ENCODE measurements at places on chromosomes 2 and 18. TPM values are rescaled to one million over a fixed set of nuclear protein-coding genes. Genes with fewer than 3 reads are reported as not detected.
A peak's percentile ranks its signal among the peaks of the same experiment; 100 is the strongest.

- H3K27me3 ChIP-seq: no peaks in the 10 kb centered on the region
- H3K4me3 ChIP-seq: no peak overlapping the region
- DNase-seq: peak; percentile 88
- H3K4me1 ChIP-seq: peaks cover 15% of the 10 kb centered on the region
- H3K36me3 ChIP-seq: no peaks in the 10 kb centered on the region
Observed at GRCh38 chr2:158953454-158953853, 15.0 kb upstream of the TANC1 start.

DNA sequence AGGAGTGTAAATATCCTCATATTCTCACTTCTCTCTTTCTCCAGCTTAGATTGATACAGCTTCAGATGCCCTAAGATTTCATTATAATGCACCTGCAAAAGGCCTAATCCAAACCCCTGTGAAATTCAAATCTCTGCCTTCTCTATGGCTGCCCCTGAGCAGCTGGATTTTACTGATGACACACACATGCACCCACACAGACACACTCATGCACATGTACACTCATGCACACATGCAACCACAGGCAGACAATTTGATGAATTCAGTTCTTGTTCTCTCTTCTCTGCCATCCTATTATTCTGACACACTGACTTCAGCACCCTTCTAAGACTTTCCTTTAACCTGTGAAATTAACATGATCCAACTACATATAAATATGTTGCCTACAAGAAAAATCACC is 563.2 kb downstream of the RNF144A start:
- no peaks in the 10 kb centered on the region for H3K36me3 ChIP-seq
- H3K27me3 ChIP-seq: no peaks in the 10 kb centered on the region
- no peak overlapping the region for H3K4me3 ChIP-seq
- no peak overlapping the region for H3K27ac ChIP-seq
- no peak for DNase-seq

DNA sequence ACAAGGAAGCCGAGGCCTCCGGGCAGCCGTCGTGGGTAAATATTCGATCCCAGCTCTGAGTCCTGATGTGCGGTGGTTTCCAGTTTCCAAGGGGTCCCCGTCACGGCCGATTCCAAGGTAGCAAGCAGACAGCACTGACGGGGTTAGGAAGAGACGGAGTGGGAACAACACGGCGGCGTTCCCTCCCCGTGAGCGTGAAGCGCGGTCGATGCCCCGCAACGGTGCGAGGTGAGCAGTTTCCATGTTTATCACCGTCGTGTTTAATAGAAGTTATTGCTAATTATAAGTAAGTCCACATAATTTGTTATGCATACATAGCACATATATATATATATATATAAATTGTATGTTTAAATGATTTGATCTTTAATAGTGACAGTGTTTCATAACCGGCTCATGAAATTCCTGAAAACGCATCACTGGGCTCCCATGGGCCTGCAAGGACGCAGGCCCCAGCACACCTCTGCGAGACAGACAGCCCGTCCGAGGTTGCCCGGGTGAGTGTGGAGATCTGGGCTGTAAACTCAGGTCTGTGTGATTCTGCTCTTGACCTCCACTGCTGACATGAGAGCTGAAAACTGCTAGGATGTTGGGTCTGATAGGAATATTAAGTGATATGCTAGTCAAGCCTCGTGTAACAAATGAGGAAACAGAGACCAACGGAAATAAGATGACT is 243.5 kb upstream of the SALL3 start:
- H3K36me3 ChIP-seq: no peaks in the 10 kb centered on the region
- no peak overlapping the region for H3K27ac ChIP-seq
- H3K27me3 ChIP-seq: peaks cover 3% of the 10 kb centered on the region
- H3K4me1 ChIP-seq: no peaks in the 10 kb centered on the region
- no peak for DNase-seq

- H3K4me3 ChIP-seq: no peak overlapping the region
- no peaks in the 10 kb centered on the region for H3K36me3 ChIP-seq
- peak; percentile 69 for DNase-seq
- no peak overlapping the region for H3K27ac ChIP-seq
- H3K4me1 ChIP-seq: peaks cover 78% of the 10 kb centered on the region
- H3K27me3 ChIP-seq: peaks cover 11% of the 10 kb centered on the region
Observed at GRCh38 chr2:120783371-120783791, 47.7 kb downstream of the GLI2 start.

The PDE6D gene
- total RNA-seq: 20.3 TPM

DNA sequence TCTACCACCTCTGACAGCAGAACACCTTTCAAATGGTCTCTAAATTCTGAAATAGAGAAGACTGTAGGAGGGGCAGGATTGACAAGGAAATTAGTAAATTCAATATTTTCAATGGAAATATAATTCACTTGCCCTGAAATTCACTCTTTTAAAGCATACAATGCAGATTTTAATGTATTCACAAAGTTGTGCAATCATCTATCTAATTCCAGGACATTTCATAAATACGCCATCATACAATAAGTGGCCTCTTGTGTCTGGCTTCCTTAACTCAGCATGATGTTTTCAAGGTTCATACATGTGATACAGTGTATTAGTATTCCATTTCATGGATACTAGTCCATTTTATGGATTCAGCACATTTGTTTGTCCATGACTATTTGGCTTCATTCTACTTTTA is 74.2 kb downstream of the ZRANB3 start:
- H3K36me3 ChIP-seq: no peaks in the 10 kb centered on the region
- H3K4me1 ChIP-seq: no peaks in the 10 kb centered on the region
- DNase-seq: no peak
- no peak overlapping the region for H3K4me3 ChIP-seq
- no peak overlapping the region for H3K27ac ChIP-seq
- no peaks in the 10 kb centered on the region for H3K27me3 ChIP-seq

- H3K4me3 ChIP-seq: no peak overlapping the region
- no peak for DNase-seq
- no peak overlapping the region for H3K27ac ChIP-seq
- H3K27me3 ChIP-seq: peaks cover 28% of the 10 kb centered on the region
- no peaks in the 10 kb centered on the region for H3K36me3 ChIP-seq
- peaks cover 4% of the 10 kb centered on the region for H3K4me1 ChIP-seq
Observed at GRCh38 chr2:108988076-108988795, 784 bp downstream of the EDAR start.

The TMEFF2 gene
- 7.7 TPM for total RNA-seq

The VAMP8 gene
- 9.8 TPM for total RNA-seq

The INPP5D gene
- 4.3 TPM for total RNA-seq

- H3K27me3 ChIP-seq: peaks cover 18% of the 10 kb centered on the region
- no peak overlapping the region for H3K4me3 ChIP-seq
- peak; percentile 16 for DNase-seq
- H3K4me1 ChIP-seq: peaks cover 3% of the 10 kb centered on the region
- H3K27ac ChIP-seq: no peak overlapping the region
- no peaks in the 10 kb centered on the region for H3K36me3 ChIP-seq
Observed at GRCh38 chr2:142134911-142135310, 4.1 kb upstream of the LRP1B start.

DNA sequence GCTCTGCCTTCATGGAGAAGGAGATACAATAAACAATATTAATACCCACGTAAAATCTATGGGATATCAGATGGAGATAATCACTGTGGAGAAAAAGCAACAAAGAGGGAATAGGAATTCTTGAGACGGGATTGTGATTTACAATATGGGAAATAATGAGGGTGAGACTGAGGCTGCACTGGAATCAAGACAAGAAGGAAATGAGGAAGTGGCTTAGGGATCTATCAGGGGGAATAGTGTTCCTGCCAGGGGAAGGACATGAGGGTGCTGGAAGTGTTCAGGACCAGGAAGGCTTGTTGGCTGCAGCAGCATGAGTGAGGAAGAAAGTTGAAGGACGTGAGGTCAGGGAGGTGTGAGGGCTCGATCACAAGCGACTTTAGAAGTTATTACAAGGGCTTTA is 182.4 kb downstream of the DYSF start:
- no peak overlapping the region for H3K4me3 ChIP-seq
- H3K27me3 ChIP-seq: no peaks in the 10 kb centered on the region
- no peak overlapping the region for H3K27ac ChIP-seq
- H3K4me1 ChIP-seq: peaks cover 26% of the 10 kb centered on the region

DNA sequence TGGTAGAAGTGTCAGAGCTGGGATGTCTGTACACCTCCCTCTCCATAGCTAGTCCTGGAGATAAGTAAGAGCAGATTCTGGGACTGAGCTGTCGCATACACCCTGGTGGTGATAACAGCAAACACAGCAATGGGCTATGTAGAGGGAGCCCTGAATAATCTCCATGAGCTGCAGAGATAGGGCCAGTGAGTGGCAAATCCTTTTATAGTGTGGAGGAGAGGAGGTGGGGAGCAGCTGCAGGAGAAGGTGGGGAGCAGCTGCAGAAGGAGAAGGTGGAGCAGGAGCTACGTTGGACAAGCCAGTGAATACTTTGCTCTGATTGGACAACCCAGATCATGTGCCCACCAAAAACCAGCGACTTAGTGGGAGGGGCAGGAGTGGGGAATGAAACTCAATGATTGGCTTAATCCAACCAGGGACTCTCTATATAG is 85.5 kb downstream of the TMEM247 start:
- H3K4me1 ChIP-seq: peaks cover 30% of the 10 kb centered on the region
- DNase-seq: no peak
- peaks cover 23% of the 10 kb centered on the region for H3K36me3 ChIP-seq
- no peak overlapping the region for H3K27ac ChIP-seq
- no peak overlapping the region for H3K4me3 ChIP-seq

- no peak overlapping the region for H3K4me3 ChIP-seq
- no peak overlapping the region for H3K27ac ChIP-seq
- H3K36me3 ChIP-seq: no peaks in the 10 kb centered on the region
- no peaks in the 10 kb centered on the region for H3K27me3 ChIP-seq
Observed at GRCh38 chr2:184215745-184216144, 382.6 kb upstream of the ZNF804A start.

DNA sequence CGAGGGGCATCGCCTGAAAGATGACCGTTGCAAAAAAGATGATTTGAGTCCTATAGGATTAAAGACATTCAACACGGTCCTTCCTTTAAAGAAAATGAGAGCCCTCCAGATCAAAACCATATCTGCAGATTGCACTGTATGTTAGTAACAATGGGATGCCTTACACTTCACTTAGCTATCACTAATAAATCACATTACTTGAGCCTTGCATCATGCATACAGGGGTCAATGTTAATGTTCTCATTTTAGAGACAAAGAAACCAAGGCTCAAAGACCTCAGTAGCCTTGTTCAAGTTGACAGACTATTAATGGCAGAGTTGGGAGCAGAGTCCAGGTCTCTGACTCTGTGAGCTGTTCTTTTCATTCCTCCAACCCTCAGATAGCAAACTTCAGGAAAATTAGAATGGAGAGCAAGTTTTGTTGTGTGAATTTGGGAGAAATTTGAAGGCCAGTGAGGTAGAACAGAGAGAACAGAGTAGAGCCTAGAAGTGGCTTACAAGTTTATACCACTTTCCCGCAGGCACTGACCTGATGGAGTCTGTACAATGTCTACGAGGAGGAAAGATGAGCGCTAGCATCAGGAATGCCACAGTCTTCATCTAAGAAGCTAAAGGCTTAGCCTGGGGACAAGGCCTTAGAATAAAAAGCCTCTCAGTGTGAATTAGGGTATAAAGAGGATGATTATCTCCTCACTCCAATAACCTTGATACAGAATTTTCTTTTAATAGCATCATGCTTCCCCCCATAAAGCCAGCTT is 48.3 kb downstream of the TRIB2 start:
- H3K4me3 ChIP-seq: no peak overlapping the region
- no peaks in the 10 kb centered on the region for H3K27me3 ChIP-seq
- peaks cover 3% of the 10 kb centered on the region for H3K4me1 ChIP-seq
- no peaks in the 10 kb centered on the region for H3K36me3 ChIP-seq

DNA sequence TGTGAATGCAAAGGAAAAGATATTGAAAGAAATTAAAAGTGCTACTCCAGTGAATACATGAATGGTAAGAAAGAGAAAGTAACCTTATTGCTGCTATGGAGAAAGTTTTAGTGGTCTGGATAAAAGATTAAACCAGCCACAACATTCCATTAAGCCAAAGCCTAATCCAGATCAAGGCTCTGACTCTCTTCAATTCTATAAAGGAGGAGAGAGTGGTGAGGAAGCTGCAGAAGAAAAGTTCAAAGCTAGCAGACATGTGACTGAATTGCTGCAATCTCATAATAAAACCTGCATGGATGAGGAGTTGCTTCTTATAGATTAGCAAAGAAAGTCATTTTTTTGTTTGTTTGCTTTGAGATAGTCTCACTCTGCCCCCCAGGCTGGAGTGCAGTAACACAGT is 130.2 kb downstream of the DNAH6 start:
- H3K27me3 ChIP-seq: no peaks in the 10 kb centered on the region
- DNase-seq: no peak
- no peaks in the 10 kb centered on the region for H3K4me1 ChIP-seq
- no peak overlapping the region for H3K27ac ChIP-seq
- H3K36me3 ChIP-seq: no peaks in the 10 kb centered on the region

GRCh38 chr18:59885579-59886163 is 14.1 kb upstream of the PMAIP1 start:
- H3K36me3 ChIP-seq: no peaks in the 10 kb centered on the region
- DNase-seq: no peak
- no peak overlapping the region for H3K4me3 ChIP-seq
- H3K4me1 ChIP-seq: peaks cover 7% of the 10 kb centered on the region
- H3K27me3 ChIP-seq: no peaks in the 10 kb centered on the region
- peak overlapping the region; percentile 13 for H3K27ac ChIP-seq

GRCh38 chr2:199148076-199148845 is 309.5 kb downstream of the SATB2 start:
- no peaks in the 10 kb centered on the region for H3K36me3 ChIP-seq
- no peak for DNase-seq
- H3K4me3 ChIP-seq: no peak overlapping the region
- H3K27ac ChIP-seq: no peak overlapping the region

DNA sequence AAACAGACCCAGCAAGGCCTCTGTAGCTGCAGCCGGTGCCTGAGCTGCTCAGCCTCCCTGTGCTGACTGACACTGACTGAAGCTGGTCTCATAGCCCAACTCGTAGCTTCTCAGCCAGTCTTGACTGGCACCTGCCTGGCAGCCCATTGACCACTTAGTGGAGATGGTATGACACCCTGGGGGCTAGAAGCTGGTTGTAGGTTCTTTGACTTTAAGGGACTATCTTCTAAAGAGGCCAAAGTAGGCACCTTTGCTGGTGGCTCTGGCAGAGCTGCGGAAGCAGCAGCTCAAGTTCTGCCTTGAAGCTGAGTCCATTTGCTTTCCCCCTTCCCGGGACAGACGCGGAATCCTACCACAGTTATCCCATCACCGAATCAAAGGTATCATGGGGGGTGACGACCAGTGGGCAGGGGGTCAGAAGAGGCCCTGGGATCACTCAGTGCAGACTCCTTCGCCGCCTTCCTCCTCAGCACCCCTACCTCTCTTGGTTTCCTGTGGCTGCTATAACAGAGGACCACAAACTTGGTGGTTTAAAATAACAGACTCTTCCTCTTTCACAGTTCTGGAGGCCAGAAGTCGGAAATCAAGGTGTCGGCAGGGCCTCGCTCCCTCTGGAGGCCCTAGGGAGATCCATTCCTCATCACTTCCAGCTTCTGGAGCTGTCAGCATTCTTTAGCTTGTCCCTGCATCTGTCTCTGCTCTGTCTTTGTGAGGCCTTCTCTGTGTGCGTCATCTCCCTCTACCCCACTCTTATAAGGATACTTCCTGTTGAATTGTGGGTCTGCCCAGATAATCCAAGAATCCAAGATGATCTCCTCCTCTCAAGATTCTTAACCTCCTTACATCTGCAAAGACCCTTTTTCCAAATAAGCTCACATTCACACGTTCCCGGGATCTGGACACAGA is 13.7 kb upstream of the FOSL2 start:
- DNase-seq: no peak
- no peak overlapping the region for H3K4me3 ChIP-seq
- peak overlapping the region; percentile 76 for H3K27ac ChIP-seq
- H3K4me1 ChIP-seq: peaks cover 27% of the 10 kb centered on the region

The FOXI3 gene
- total RNA-seq: not detected
